ENCODE measurements at places on chromosomes 4 and X. TPM values are rescaled to one million over a fixed set of nuclear protein-coding genes. Genes with fewer than 3 reads are reported as not detected.

GRCh38 chr4:94453391-94453963, 1.7 kb downstream of the PDLIM5 start:
- DNase-seq, result no peak

DNA sequence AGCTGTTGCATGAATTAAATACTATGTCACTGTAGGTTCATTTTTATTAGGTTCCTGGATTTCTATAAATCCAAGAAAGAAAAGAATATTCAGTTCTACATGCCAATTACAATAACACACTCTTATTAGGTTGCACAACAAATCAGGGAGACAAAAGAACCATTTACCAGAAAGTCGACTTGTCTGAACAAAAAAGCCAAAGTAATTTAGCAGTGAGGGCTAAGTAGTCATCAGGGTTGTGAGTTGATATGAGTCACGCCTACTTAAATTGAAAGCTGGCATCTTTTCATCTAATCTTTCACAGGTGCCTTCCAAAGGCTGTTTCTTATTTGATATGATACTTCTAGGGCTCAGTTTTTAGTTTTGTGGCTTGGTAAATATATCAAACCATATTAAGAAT, 25.4 kb upstream of the GNRHR start:
- DNase-seq, result no peak

ANK2 gene
- total RNA-seq, result 477 TPM

DNA sequence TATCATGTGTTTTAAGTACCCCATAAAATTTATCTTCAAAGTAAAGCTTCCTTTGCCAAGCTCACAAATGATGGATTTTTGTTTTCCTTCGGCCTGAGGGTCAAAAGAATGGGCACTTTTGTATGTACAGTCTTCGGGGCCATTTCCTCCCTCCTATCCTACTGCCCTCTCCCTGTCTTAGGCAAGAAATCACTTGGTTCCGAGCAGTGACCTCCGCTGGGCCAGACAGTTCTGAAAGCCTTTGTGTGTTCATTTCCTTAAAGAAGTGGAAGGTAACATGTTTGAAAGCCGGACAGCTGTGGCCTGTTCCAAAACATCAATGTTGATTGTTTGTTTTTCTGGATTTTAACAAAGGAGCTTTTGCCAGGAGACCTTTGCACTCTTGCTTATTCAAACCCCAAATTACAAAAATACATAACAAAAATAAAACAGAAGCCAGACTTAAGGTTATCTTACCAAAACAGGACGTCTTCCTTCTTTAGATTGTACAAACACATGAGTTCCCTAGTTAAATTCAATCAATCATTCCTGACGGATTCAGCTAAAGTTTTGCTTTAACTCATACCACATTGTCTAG, 110.6 kb upstream of the LIMCH1 start:
- DNase-seq, result no peak

GRCh38 chr4:101178731-101179130, 168.6 kb downstream of the PPP3CA start:
- no peak for DNase-seq

GRCh38 chr4:115972967-115973366, 859.5 kb upstream of the NDST4 start:
- DNase-seq, result no peak

GRCh38 chr4:111268769-111269414, 646.0 kb upstream of the PITX2 start:
- no peak for DNase-seq

DUX4 gene
- not detected for total RNA-seq

GRCh38 chr4:7909463-7910262, 30.0 kb downstream of the AFAP1 start:
- DNase-seq, result no peak

GRCh38 chr4:145890689-145891088, 47.9 kb downstream of the ZNF827 start:
- no peak for DNase-seq

GRCh38 chr4:21507439-21507838, 441.1 kb downstream of the KCNIP4 start:
- DNase-seq, result no peak

- no peak for DNase-seq
Measured at GRCh38 chr4:14607578-14607977, 394.7 kb upstream of the CPEB2 start.

DNA sequence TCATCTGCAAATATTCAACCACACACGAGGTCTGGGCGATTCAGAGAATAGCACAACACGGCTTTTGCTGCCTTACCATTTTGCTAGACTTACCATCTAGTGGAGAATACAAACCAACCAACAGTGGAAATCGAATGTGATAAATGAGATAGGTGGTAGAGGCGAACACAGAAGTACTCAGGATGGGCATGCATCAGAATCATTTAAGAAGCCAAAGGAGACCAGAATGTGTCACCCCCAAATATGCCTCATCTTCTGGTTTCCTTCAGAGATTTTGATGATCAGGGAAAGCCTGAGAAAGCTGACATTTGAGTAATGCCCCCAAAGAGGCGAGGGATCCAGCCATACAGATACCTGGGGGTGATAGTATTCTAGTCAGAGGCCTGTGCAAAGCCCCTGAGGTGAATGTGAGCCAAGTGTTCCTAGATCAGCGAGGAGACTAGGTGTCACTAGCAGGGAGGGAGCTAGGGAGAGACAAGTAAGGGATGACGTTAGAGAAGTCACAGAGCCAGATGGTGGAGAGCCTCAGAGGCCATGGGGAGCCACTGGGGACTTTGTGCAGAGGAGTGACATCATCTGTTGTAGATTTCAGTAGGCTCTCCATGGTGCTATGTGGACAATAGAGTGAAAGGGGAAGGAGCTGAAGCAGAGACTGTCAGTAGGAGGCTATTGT, 1.7 kb downstream of the MTMR1 start:
- no peak for DNase-seq

DNA sequence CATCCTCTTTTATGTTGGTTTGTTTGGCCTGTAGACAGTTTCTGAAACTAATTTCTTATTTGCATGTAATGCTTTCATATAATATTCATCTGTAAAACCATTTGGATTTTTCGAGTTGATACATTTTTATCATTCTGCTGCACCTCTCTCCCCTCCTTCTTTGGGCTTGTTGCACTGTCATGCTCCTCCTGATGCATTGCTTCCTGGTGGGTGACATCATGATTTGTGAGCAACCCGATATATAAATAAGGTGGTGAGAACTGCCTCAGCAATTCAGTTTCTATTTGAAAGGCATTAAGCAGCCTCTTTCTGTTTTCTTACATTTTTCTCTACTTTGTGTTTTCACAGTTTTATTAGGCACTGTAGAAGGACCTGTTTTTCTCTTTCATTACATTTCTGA, 515.7 kb downstream of the RPA4 start:
- DNase-seq, result no peak

DNA sequence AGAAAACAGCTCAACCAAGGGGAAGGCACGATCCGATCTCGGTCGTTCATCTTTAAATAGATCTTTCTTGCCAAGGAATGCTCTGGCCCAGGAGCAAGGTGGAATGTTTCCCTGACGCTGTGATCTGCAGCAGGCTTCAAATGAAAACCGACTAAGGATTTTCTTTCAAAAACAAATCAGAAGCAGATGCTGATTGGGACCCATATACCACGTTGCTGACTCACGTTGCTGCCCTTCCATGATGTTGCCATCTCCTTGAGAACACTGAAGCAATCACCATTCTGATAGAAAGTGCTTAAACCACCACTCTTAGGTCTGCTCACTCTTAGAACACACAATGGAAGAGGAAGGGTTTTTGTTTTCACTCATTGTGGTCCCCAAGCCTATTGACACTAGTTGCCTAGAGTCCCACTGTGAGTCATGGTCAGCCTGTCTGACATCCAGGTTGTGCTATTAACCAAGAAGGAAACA, 26.1 kb downstream of the LAMTOR3 start:
- no peak for DNase-seq

GRCh38 chrX:63810746-63811145, 25.7 kb upstream of the ARHGEF9 start:
- DNase-seq, result no peak

CCNG2 gene
- 110 TPM for total RNA-seq

DNA sequence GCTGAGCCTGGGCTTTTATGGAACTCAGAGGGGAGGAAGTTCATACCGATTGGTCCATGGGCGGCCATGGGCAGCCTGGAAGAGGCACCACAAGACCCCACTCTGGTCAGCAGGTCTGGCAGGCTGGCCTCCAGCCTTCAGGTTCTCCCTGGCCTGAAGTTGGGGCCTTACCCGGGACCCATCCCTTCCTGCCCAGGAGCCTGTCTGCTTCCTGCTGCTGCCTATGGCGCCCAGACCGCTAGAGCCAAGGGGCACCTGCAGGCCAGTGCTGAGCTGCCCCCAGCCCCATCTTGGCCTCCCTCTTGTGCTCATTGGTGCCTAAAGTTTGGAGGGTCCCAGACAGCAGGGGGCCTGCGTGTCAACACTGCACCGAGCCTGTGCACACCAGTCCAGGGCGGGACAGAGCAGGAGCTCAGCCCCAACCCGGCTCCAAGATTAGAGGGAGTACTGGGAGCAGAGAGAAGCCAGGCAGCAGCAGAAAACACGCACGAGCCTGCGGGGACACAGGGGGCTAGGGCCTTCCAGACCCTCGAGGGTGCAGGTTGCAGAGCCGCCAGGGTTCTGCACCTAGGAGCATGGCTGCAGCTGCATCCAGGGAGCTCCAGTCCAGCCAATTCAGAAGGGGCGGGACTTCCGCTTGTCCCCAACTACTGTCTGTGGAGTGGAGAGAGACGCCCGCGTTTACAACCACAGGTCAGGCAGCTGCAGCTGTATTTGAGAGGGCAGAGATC, 30.7 kb upstream of the ZNF280C start:
- DNase-seq, result no peak

- DNase-seq, result no peak
Measured at GRCh38 chrX:139720136-139720535, 12.2 kb upstream of the MCF2 start.

- DNase-seq, result no peak
Measured at GRCh38 chrX:119677654-119677981, 15.3 kb downstream of the SEPTIN6 start.

DNA sequence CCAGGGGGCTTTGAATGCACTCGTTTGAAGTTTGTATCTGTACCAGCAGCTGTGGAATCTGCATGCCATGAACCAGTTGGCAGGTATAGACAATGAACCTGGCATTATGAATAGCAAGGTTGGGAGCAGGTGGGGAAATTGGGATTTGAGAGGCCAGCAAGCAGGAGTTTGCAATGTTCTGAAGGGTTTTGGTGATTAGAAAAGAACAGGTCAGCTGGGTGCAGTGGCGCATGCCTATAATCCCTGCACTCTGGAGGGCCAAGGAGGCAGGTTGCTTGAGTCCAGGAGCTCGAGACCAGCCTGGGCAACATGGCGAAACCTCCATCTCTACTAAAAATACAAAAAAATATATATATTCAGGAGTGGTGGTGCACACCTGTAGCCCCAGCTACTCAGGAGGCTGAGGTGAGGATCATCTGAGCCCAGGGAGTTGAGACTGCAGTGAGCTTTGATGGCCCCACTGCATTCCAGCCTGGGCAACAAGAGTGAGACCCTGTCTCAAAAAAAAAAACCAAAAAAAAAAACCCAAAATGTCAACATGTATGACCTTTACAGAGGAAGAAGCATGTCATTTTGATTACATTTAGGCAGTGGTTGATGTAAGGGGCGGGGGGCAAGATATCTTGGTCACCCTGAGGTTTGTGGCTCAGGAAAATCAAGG, 63.9 kb downstream of the TSC22D3 start:
- DNase-seq, result no peak

GRCh38 chr4:101049549-101050001, 297.8 kb downstream of the PPP3CA start:
- no peak for DNase-seq

SMIM10 gene
- 0.41 TPM for total RNA-seq

GRCh38 chr4:180372691-180373090, 1870.5 kb upstream of the TENM3 start:
- DNase-seq, result no peak

GRCh38 chr4:152535903-152536544, at the start of gene FBXW7:
FBXW7 (minus strand) TSS chr4:152536092; CDS start chr4:152411803, 124,289 bp downstream.
- peak; percentile 99 for DNase-seq

MOSPD2 gene
- total RNA-seq, result 11.8 TPM

PASD1 gene
- not detected for total RNA-seq

GPC3 gene
- 3.3 TPM for total RNA-seq

DNA sequence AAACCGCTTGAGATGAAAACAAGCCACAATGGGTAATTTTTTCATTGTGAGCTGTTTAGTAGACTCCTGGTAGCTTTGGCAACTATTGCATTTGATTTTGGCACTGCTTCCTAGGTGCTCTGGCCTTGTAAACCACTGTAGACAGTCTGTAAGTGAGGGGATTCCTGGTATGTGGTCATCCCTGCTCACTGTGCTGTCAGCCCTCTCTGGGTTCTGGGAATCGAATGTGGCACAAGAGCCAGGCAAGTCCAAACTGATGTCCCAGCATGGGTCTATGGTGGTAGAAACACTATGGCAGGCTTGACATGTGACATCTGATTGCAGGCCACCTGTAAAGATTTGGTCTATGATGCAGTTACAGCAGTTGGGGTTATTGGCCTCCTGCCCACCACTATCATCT, 2.5 kb downstream of the USP51 start:
- DNase-seq, result no peak

GRCh38 chr4:2962614-2963174, 512 bp downstream of the NOP14 start:
- DNase-seq, result peak; percentile 48

F8A3 gene
- 1.2 TPM for total RNA-seq

CXCL9 gene
- total RNA-seq, result not detected

CAPN6 gene
- total RNA-seq, result under 0.01 TPM

TMEM33 gene
- total RNA-seq, result 56.3 TPM

DNA sequence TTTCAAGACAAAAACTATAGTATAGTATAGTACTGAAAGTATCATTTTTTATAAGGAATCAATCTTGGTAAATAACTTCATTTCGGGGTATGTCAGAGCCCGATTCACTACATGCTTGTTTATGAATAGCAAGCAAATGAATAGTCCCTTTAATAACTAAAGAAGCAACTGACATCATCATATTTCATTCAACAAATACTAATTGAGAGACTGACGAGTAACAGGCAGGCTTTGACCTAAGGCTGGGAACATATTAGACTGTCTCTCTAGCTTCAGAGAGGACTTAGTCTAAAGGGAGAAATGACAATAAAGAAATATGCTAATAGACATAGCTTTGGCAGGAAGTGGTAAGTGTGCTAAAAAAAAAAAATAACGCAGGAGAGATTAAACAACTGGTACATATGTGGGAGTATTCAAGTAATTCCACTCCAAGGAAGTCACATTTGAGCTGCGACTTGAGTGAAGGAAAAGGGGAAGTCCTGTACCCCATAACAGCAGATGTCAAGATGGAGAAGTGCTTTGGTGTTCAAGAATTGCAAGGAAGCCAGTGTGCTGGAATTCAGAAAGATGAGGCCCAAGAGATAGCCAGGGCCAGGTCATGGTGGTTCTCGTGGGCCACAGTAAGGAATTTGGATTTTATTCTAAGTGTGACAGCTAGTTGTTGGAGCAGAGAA, 284.9 kb downstream of the FBXO8 start:
- no peak for DNase-seq

KLHL34 gene
- not detected for total RNA-seq

GRCh38 chrX:124378643-124379042, 32.3 kb downstream of the SH2D1A start:
- no peak for DNase-seq

DNA sequence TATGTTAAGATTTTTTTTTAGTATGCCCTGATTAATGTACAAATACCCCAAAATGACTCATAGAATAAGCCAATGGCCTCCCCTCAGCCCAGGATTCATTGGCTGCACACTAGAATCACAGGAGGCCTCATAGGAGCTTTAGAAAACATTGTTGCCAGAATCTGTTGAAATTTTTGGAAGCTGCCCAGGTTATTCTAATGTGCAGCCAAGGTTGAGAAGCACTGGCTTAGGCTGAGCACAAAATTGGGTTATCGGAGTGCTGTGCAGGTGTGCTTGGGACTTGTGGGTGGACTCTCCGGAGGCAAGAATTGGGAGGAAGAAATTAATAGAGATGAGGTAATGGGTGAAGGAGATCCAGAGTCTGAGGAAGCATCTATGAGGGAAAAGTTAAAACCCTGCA, 41.3 kb upstream of the VCX start:
- no peak for DNase-seq
